ENCODE measurements at places on chromosomes 5 and 9.

DNA sequence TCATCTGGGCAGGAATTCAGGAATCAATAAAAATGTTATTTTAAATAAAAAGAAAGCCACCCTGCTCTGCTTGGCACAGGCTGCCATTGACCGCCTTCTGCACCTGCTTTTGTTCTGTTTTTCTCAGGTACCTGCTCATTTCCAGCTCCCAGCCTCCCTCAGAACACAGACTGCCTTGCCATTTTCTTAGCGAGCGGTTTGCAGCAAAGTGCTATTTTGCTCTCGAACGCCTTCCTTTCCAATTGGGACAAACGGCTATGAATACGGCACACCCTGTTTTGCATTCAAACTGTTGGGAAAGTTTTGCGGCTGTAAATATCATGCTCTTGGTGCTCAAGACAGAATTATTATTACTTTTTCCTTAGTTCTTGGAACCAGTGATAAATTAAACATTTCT lies 25.1 kb upstream of the FCN1 start:
- DNase-seq: no peak

GRCh38 chr5:177316005-177316404 lies 4.3 kb upstream of the MXD3 start:
- no peak for DNase-seq

- no peak for DNase-seq
These were observed 424 bp downstream of the HNRNPA0 start for GRCh38 chr5:137753691-137754187.

DNA sequence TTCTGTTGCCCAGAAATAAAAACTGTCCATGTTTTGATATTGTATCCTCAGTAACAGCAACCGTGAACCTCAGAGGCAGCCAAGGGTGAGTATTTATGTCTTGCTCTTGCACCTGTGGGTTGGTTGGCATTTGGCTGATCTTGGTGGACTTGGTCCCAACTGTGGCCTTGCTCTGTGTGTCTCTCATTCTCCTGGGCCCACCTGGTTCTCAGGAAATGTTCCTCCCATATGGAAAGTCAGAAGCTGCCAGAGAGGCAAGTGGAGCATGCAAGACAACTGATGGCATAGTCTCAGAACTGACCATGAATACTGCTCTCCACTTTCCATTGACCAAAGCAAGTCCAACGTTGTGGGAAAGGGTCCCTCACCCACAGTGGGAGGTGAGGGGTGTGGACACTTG lies 13.6 kb upstream of the NINJ1 start:
- DNase-seq: no peak

DNA sequence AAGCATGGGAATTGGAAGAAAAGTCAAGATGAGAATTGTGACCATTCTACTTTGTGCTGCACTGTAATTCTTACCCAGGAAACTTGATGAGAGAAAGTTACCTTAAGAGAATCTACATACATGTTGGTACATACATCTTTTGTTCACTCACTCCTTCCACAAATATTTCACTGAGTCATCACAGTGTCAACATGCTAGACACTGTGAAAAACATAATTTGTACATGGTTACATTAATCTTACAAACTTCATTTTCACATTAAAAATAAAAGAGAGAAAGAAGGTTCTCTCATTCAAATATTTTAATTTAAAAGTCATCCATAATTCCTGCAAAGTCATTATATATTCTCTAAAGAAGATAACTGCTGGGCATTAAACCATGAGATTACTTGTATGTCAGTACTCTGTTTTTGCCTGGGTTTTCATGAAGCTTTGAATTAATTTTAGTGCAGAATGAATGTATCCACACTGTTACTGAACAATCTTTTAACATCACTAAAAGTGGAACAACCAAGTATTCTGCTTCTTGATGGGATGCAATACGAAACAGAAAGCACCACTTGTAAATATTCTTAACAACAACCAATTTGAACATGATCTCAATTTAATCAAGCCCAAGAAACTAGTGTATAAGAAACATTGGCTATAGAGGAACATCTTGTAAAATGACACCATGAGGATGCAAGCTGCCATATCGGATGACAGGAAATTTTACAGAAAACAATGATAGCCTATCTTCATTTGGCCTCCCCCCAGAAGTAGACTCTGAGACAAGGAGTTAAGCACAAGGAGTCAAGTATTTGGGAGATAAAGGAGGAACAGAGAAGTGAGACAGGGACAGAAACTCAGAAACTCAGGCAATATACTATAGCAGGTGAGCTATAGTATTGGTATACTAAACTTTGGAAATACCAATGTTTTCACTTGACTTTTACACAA lies 28.4 kb downstream of the ERP44 start:
- DNase-seq: no peak

DNA sequence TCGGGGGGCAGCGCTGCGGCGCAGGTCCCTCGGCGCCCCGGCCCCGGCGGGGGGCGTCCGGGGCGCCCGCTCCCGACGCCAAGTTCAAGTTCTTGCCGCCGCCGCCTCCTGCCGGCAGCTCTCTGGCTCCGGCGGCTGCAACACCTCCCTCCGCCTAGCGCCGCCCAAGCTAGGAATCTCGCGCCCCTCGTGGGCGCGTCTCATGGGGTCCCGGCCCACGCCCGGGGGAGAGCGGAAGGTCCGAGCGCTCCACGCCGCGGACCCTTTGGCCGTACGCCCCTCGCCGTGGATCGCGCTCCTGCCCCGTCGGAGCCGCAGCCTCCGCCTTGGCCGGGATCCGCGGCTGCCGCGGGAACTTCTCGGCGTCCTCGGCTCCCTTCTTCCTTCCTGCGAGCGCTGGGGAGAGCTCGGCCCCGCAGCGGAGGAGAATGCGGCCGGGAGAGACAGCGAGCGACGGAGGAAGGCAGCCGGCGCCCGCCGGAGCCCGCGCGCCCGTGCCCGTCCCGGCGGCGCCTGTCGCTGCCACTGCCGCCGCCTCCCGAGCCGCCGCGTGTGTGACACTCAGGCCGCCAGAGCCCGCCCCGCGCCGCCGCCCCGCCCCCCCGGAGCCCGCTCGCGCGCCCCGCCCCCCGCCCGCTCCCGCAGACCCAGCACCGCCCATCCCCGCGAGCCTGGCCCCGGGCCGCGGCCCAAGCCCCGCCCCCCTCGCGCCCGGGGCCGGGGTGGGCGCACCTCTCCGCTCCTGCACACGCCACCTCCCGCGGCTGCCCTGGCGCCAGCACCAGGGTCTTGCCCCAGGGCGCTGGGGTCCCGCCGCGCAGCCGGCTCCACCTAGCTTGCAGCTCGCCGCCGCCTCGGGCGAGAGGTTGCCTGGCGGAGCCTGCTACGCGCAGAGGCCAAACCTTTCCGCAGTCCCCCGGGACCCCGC lies at the start of gene SHB:
Gene SHB (minus strand): TSS at position 527 of the 928 bp plus-strand sequence. CDS start 582 bp downstream, outside the sequence.
- DNase-seq: peak; percentile 52

GRCh38 chr5:75021219-75021618 lies 31.1 kb downstream of the GCNT4 start:
- DNase-seq: no peak

DNA sequence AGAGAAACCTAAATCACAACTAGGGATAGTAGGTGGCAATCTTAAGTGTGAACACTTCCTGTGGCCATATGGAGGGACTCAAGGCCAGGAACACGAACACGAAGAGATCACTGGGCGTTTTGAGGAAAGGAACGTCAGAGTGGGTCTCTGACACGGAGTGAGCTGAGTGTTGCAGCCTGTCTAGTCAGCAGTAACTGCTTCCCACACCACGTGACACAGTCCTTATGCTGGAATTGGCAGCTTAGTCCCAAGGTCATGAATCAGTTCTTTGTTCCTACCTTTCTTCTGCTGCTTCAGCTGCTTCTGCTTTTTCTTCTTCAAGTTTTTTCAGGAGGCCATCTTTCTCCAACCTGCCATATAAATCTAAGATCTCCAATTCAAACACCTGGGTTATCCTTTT lies 18.2 kb downstream of the SPACA9 start:
- DNase-seq: no peak

DNA sequence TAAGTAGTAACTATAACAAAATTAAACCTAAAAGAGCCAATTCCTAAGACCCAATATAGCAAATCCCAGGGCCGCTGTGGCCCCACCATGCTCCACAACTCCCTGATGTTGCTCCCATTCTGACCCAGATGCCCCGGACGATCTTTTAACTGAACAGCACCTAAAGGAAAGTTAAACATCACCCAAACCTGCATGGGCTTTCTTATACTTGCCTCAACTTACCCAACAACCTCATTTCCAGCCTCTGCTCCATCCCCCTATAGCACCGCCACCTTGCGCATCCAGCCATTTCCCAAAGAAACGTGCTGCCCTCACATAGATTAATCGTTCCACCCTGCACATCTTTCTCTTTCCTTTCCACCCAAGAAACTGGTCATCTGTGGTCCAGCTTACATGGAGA lies 54.6 kb downstream of the ZNF354C start:
- no peak for DNase-seq

- no peak for DNase-seq
These were observed 234.6 kb upstream of the CD180 start for GRCh38 chr5:67431191-67431590.

DNA sequence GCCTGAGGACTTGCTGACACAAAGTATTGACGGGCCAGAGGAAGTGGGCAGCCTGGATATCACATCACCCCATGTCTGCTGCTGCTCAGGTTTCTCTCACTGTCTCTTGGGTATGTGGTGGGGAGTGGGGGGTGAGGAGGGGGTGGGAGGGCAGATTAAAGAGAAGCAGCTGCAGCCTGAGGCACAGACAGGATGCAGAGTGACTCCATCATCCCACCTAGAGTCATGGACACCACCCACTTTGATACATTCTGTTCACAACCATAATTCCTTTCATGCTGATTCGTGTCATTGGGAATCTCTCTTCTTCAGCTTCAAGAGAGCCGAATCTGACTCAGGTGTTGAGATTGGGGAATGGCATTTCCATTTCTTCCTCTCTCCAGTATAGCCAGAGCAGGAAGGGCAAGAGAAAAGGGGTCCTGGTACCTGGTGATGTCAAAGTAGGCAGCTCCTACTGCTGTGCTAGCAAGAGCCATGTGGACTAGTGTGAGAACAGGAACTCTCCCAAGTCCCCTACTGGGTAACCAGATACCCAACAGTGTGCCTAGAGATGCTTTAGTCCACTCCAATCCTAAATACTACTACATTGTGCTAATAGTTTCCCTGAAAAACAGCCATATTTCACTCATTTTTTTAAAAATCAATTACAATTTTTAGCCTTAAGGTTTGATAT lies 22.4 kb downstream of the GRAMD2B start:
- DNase-seq: no peak

GRCh38 chr9:18910916-18911315 lies 122.1 kb downstream of the SAXO1 start:
- no peak for DNase-seq

DNA sequence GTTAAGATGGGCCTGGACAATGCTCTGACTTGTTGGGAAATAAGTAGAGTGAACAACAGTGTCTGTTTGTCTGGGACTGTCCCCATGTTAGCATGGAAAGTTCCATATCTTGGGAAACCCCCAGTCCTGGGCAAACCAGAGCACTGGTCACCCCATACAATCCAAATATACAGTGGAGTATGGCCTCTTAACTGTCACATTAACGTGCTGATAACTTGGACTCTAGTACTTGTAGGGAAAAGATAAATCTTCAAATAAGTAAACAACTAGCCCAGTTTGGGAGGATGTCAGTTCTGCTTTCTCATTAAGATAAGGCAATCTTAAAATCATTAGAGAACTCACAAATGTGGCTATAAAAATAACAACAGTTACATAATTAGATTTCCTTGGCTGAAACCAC lies 47.6 kb upstream of the JAK2 start:
- DNase-seq: no peak

DNA sequence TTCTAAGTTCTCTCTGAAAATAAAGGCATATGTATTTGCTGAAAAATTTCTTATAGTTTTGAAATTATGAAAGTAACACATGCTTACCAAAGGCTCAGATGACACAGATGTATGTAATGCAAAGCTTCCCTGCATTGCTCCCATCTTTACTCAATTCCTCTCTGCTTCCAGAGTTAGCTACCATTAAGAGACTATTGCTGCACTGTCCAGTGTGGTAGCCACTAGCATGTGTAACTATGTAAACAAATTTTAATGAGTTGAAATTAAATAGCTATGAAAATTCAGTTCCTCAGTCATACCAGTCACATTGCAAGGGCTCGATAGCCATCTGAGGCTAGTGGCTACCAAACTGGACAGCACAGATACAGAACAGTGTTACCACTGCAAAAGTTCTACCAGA lies 17.9 kb downstream of the FRMD3 start:
- DNase-seq: no peak

GRCh38 chr5:154214371-154215106 lies 24.0 kb downstream of the GALNT10 start:
- no peak for DNase-seq

DNA sequence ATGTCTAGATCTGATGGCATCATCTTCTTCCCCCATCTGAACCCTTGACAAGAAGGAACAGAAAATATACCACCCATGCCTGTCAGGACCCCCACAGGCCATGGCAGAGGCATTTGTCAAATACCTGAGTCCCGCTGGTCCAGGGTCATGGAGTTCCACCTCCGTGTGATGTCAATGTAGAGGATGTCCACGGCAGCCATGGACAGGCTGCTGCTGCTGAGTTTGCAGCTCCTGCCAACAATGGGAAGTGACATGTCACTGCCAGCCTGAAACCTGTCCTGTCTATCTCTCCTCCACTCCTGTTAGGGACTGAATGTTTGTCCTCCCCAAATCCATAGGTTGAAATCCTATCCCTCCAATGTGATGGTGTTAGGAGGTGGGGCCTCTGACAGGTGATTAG lies 208.8 kb downstream of the DAB2IP start:
- DNase-seq: no peak

All from HL-60 (cell line).